ENCODE measurements at places on chromosomes 6 and 20.
A peak's percentile ranks its signal among the peaks of the same experiment; 100 is the strongest.

DNA sequence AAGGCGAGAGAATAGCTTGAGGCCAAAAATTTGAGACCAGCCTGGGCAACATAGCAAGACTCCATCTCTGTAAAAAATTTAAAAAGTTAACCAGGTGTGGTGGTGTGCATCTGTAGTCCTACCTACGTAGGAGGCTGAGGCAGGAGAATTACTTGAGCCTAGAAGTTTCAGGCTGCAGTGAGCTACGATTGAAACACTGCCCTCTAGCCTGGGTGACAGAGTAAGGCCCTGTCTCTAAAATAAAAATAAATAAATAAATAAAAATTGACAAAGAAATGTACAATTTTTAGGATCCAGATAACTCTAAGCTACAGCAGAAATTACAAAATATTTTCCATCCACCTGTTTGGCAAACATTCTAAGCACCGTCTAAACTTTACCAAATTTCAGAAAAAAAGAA lies 941.0 kb upstream of the ADGRB3 start:
- no peak for DNase-seq

GRCh38 chr6:110430236-110430635 lies 14.9 kb upstream of the DDO start:
- no peak for DNase-seq

DNA sequence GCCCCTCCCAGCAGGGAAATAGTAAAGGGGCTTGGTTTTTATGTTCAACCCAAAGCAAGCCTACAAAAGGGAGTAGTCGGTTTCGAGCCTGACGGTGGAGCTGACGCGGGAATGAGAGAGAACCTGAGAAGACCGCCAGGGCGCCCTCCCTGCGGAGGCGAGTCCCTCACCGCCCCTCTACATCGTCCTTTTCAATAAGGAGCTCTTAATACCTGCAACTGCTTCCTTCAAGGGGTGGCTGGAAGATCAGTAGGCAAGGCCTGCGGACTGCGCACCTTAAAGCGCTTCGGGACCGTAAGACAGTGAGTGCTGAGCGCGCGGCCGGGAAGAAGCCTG lies 709 bp upstream of the ZNF76 start:
- no peak for DNase-seq

DNA sequence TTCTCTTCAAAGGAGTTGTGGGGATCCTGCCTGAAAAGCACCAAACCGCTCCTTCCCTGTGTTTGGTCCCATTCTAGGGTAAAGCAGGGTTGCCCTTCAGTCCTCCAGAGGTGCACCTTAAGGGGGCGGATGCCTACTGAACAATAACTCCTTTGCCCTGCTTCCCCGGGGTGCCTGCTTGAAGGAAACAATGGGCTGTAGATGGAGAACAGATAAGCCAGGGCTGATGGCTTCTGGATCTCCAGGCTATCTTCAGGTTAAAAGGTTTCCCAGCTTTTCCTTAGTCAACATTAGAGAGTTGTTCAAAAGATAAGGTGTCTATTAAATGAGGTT lies 5.4 kb upstream of the PRDM1 start:
- DNase-seq: no peak

DNA sequence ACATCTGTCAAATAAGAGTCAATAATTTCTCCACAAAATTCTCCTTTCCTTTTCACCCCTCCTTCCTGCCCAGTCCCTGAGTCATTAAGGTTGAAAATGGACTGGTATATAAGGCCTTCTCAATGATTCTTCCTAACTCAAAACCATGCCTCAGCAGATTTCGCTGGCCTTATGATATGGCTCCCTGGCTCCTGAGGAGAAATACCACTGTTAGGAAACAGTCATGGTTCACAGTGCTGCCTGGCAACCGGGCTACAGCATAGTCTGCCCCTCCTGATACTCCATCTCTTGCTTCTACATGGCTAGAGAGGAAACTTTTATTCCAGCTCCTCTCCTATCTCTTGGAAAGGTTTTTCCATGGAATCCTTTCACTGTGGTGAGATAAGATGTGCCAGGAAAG lies 4.7 kb downstream of the UBE2J1 start:
- DNase-seq: no peak

- DNase-seq: no peak
Measured at GRCh38 chr6:73791336-73791735, 95.3 kb downstream of the CD109 start.

- DNase-seq: no peak
Measured at GRCh38 chr6:56259234-56260077, 12.1 kb upstream of the COL21A1 start.

DNA sequence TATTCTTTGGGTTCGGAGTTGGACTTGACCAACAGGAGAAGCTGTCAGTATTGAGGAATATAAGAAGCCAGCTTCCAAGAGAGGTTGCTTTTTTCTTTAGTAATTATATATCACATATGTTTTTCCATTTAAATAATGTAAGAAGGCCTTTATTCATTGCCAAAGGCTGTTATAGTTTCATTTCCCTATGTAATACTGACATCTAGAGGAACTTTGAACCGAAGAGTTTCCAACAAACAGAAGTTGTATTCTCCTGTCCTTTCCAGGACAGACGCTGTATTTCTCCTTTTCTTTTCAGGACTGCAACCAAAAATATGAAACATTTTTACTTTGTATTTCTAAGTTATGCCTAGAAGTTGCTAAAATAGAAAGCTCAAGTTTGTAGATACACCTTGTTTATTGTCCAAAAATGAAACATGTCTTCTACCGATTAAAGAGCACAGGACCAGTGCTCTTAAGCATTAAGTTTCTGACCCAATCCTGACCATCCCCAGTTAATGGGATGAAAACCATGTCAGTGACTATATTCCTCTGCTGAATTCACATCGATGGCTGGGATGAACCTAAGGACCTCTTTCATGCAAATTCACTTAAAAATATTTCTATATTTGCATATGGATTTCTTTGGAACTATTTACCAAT lies 55.1 kb downstream of the MYLK4 start:
- DNase-seq: no peak

GRCh38 chr20:1330075-1330830 lies 1.3 kb upstream of the SDCBP2 start:
- no peak for DNase-seq

DNA sequence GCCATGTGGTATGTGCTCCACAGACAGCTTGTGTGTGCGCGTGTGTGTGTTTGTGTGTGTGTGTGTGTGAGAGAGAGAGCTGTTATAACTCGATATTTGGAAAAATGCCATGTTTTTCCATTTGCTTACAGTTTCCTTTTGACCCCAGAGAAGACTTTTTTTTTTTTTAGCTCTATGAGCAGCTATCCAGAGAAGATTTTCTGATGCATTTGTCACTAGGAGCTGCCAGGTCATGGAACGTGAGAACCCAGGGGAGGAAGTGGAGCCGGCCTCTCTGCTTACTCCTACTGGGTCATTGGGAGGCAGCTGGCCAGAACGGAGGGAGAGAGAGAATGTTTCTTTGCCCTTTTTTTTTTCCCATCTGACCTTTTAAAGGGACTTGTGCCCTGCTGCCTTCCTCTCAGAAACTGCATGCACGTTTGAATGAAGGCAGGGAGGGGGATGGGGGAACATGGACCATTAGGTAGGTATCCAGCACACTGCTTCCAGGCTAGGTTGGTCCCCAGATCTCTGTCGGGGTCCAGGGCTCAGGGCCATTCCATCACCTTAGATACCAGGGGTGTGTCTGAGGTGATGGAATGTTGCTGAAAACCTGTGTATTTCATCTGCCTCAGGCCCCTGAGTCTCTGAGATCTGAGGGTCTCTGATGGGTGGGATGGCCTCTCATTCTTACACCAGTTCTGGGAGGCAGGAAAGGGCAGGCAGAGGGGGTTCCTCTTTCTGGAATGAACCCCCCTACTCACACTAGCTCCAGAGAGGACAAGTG lies 11.2 kb upstream of the MRPS18A start:
- no peak for DNase-seq

DNA sequence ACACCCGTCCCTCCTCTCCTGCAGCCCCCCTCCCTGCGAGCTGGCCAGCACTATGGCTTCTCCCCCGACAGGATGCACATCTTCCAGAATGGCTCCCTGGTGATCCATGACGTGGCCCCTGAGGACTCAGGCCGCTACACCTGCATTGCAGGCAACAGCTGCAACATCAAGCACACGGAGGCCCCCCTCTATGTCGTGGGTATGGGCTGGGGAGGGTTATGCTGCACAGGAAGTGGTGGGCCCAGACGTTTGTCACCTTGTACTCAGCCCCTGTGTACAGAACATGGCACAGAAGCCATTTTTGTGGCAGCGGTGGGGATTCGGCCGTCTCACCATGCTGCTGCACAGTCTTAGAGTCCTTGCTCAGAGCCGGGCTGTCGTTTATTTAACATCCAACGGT lies 29.0 kb upstream of the SRF start:
- no peak for DNase-seq

- DNase-seq: no peak
Measured at GRCh38 chr6:84453499-84453898, 226.1 kb upstream of the CEP162 start.

DNA sequence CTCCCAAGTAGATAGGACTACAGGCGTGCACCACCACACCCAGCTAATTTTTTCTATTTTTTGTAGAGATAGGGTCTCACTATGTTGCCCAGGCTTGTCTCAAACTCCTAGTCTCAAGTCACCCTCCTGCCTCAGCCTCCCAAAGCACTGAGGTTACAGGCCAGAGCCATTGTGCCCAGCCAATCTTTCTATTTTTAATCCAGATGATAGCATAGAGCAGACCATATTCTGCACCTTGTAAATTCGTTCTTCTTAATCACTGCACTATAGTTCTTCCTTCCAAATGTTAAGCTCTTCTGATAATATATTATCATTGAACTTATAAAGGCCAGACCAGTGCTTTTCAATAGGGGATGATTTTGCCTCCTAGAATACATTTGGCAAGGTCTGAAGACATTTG lies 24.0 kb upstream of the CNKSR3 start:
- no peak for DNase-seq

DNA sequence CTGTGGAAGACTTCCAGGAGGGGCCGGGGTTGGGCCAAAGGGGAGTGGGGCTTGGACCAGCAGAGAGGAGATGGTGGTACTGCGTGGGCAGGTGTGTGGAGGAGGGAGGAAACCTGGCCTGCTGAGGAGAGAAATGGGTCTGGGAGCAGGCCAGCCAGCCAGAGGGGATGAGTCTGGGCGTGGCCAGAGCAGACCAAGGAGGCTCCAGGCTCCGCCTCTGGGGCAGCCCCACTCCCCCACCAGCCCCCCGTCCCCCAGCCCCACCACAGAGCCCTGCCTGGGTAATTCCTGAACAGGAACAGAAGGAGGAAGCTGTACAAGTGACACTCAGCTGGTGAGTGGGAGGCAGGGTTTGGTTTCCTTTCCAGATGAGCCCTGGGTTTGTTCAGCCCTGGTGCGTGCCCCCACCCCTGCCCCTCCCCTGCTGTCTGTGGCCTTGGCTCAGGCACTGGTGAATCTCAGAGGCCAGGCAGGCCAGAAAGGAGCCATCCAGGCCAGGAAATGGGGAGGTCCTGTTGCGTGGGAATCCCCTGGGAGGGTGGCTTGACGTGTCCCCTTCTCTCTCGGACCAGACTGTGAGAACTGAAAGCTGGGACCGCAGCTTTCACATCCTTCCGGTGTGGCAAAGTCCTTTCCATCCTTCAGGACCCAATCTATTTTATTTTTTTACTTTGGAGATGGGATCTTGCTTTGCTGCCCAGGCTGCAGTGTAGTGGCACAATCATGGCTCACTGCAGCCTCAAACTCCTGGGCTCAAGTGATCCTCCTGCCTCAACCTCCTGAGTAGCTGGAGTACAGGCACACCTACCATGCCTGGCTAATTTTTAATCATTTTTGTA lies 9.4 kb upstream of the SRC start:
- DNase-seq: no peak

DNA sequence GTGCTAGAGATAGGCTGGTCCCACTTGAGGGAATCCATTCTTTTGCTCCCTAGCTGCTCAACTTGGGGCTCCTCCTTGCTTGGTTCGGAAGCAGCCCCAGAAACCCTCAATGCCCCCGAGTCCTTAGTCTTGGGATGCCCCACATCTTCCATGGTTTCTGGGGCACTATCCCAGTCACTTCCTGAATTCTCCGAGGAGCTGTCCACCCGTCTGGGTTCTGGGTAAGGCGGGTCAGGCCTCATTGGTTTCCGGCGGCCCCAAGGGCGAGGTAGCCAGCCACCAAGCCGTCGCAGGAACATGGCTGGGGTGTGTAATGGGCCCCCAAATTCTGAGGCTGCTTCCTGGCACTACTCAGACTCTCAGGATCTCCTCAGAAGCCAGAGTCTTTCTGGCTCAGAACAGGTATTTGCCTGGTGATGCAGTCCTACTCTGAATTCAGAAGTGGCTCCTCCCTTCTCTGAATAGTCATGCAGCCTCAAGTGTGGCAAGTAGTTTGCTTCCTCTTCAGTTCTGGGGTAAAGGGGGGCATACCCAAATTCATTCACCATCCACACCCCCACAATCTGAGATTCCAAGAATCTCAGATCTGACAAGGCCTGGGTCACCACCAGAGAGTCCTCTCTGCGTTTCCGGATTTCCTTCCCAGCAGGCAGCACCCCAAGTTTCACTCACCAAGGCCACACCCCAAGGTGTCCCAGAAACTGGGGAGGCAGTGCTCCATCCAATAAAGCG lies 763 bp downstream of the C6orf47 start:
- DNase-seq: no peak

GRCh38 chr6:11637266-11637665 lies 99.7 kb downstream of the TMEM170B start:
- no peak for DNase-seq

DNA sequence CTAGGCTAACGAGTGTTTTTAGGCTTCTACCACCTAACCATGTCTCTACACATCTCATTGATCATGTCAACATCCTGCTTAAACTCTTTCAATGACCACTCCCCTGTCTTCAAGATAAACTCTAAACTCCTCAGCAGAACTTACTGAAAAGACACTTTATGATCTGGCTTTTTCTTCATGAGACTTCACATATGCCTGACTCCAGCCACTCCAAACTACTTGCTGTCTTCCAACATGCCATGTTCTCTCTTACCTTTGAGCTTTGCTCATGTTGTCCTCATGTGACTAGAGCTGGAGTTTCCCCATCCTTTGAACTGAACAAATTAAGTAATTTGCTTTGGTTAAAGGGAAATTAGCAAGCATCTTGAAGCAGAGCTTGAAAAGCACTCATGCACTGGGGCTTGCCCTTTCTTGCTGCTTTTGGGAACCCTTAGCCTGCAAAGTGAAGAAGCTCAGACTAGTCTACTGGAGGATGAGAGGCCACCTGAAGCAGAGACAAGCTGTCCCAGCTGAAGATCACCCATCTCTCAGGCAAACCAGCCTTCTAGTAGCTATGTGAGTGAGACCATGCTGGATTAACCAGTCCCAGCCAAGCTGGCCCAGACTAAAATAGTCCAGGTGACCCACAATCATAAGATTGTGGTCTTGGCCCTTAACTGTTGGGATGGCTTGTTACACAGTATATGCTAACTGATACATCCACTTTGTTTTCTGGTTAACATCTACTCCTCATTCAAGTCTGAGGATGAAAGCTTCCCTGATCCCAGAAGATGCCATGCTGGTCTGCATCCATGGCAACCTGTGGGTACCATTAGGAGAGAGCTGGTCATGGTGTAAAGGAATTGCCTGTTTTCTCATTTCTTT lies 235.8 kb downstream of the GMPR start:
- peak; percentile 15 for DNase-seq
